CD4-positive, alpha-beta T cell treated with Interleukin-21 for 1 hour (primary cell): ENCODE measurements at places on chromosomes 4 and X.

GRCh38 chr4:140686796-140687195, 69.4 kb downstream of the TBC1D9 start:
- no peak for DNase-seq

DNA sequence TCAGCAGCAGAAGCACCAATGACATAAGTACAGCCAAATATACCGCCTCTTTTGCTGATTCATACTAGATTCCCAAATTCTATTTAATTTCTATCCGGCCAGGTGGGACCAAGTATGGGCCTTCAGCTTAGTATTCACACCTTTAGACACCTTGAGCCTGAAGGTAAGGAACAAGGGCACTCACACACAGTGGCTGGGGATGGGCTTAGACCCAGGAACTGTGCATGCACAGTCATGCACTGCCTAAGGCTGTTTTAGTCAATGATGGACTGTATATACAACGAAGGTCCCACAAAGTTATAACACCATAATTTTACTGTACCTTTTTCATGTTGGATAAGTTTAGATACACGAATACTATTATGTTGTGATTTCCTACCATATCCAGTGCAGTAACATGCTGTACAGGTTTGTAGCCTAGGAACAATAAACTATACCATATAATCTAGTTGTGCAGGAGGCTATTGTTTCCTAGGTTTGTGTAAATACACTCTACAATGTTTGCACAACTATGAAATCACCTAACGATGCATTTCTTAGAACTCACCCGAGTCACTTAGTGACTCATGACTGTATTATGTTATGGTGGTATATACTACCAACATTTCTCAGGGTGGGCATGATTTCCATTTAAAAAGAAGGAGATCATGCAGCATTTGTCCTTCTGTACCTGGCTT, 9.7 kb upstream of the CLNK start:
- DNase-seq: no peak

GRCh38 chr4:101065346-101065745, 282.0 kb downstream of the PPP3CA start:
- no peak for DNase-seq

DNA sequence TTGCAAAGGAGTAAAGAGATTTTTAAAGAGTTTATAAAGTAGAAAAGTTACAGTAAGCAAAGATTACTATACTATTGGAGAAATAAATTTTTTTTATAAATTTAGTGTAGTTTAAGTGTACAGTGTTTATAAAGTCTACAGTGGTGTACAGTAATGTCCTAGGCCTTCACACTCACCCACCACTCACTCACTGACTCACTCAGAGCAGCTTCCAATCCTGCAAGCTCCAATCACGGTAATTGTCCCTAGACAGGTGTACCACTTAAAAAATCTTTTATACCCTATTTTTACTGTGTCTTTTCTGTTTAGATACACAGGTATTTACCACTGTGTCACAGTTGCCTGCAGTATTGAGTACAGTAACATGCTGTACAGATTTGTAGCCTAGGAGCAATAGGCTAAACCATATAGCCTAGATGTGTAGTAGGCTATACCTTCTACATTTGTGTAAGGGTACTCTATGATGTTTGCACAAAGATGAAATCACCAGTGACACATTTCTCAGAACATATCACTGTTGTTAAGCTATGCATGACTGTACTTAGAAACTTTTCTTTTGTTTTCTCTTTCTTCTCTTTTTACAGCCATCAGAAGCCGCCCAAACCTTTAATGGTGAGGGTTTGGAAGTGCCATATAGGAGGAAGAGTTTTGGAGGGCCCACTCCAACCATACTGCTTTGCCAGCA, 11.8 kb upstream of the SH3RF1 start:
- DNase-seq: no peak

GRCh38 chr4:60945641-60946040, 254.5 kb upstream of the ADGRL3 start:
- DNase-seq: no peak

GRCh38 chrX:75301060-75301459, 27.2 kb downstream of the UPRT start:
- DNase-seq: no peak

DNA sequence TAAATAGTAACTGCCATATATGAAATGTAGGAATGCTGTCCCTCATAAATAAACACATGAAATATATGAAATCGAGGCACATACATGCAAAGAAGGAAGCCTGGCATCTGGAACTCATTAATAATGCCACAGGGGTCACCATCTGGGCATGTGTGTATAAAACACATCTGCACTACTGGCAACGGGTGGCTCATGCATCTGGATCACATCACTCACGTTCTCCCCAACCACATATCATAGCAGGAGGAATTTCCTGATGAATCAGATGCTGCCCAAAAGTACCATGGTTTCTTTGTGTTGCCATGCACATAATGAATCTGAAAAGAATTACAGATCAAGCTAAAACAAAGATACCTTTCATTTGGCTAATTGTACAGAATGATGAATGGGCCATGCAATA, 28.6 kb downstream of the RNF175 start:
- no peak for DNase-seq
